ENCODE measurements at places on chromosomes 5 and 9.

- no peak for DNase-seq
These were observed 3.8 kb downstream of the ARSI start for GRCh38 chr5:150298701-150299451.

- no peak for DNase-seq
These were observed 289.5 kb upstream of the MPDZ start for GRCh38 chr9:13568841-13569601.

GRCh38 chr5:132087176-132087575, 13.6 kb downstream of the CSF2 start:
- no peak for DNase-seq

DNA sequence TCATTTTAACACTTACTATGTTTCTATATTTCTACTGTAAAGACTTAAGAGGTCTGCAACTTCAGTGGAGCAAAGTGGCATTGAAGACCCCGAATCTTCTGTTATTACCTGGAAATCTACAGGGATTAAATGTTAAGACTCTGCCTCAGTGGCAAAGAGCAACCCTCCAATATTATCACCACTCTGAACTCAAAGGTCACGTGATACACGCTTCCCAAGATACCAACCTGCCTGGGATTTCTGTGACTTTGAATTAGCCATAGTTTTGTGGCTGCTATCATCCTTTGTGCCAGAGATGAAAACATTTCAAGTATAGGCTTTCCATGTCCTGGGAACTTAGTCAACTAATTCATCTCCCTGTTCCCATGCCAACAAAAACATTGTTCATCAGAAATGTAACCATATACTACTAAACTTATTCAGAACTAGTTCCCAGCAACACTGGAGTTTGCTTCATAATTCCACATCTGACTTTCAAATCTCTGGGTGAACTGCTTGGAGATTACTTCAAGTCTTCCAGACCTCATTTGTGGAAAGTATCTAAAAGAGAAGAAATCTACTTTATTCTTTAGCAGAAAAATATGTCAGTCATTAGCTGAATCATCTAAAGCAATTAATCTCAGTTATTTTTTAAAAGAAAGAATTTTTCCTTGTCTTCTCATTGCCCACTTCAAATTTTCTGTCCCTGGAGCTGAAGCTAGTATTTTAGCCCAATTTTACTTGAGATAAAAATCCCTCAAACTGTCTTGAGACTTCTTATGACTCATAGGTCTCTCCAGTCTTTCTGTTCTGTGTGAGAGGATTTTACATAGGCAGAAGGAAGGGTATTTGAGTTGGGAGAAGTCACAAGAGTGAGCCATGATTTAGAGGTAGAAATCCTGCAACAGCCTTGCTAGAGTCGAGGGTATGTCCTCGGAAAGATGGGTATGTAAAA, 83.0 kb downstream of the ZNF462 start:
- no peak for DNase-seq

All from hematopoietic multipotent progenitor cell treated with erythropoietin and hydrocortisone succinate and interleukin-3 and kit ligand, for 8 days (in vitro differentiated cells).